ENCODE measurements at places on chromosomes 7 and 10.

DNA sequence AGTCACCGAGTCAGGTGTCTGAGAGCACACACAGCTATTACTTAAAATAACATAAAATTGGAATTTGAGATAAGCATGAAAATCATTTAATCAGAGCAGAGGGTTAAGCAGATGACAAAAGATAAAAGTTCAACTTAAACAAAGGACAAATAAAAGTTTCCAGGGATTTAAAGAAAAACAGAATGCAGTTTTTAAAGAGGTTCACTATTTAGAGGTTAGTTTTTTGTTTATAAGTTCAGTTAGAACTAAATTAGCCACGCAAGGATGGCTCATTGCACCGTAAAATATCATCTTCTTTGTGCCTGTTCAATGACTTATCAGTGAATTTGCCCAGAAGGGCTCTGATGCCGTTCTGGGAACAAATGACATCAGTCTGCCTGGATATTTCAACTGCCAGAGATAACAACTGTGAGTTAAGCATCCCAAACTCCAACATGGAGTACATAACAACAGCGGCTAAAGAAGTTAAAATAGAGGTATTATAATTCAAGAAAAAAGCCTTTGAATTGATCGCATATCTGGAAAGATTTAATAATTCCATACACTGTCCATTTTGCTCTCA lies 107.8 kb downstream of the ANK3 start:
- DNase-seq = no peak

- no peak for DNase-seq
Observed at GRCh38 chr10:133162178-133162909, 2.3 kb downstream of the KNDC1 start.

GRCh38 chr10:8306685-8307364 lies 252.3 kb downstream of the GATA3 start:
- no peak for DNase-seq

- no peak for DNase-seq
Observed at GRCh38 chr10:106224676-106225075, 939.8 kb downstream of the SORCS1 start.

DNA sequence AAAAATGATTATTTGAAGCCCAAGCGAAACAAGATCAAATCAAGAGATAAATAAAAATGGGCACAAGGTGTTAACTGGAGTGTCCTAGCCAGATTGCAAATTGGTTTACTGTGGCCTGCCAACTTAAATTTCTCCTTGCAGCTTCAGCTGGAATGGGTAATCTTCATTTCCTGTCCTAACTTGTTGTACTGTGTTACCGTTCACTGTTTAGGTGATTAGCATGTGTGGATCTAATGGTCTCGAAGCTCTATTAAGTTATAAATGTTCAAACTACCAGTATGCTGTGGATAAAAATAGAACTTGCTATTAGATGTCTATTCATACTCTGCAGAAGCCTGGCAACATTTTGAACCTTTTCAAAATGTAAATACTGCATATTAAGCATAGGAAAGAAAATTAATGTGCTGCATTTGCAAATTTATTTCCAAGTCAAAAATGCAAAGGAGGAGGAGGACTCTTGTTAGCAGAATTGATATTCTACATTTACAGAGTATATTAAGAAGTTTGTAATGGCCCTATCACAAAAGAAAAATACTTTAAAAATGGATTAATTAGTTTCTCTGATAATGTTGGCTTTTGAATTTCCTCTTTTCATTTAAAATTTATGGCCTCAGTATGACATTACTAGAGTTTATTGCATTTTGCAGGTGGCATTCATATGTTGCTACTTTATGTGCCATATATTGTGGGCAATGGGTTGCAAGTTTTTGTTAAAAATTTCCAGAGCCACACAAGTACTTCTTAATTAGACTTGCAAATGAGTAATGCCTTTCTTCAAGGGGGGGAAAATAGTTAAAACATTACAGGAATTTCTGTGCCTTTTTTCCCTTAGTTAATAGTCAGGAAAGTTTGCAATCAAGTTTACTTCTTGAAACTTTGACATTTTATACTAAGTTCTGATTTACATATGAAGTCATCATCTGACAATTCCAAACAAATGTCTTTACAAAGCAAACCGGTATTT lies 92.1 kb downstream of the CABCOCO1 start:
- DNase-seq = no peak

- DNase-seq = no peak
Observed at GRCh38 chr7:117809958-117810357, 63.3 kb downstream of the CTTNBP2 start.

GRCh38 chr10:15898046-15898445 lies 37.7 kb upstream of the MINDY3 start:
- DNase-seq = no peak

GRCh38 chr10:61899997-61900828 lies 1.3 kb upstream of the ARID5B start:
- no peak for DNase-seq

DNA sequence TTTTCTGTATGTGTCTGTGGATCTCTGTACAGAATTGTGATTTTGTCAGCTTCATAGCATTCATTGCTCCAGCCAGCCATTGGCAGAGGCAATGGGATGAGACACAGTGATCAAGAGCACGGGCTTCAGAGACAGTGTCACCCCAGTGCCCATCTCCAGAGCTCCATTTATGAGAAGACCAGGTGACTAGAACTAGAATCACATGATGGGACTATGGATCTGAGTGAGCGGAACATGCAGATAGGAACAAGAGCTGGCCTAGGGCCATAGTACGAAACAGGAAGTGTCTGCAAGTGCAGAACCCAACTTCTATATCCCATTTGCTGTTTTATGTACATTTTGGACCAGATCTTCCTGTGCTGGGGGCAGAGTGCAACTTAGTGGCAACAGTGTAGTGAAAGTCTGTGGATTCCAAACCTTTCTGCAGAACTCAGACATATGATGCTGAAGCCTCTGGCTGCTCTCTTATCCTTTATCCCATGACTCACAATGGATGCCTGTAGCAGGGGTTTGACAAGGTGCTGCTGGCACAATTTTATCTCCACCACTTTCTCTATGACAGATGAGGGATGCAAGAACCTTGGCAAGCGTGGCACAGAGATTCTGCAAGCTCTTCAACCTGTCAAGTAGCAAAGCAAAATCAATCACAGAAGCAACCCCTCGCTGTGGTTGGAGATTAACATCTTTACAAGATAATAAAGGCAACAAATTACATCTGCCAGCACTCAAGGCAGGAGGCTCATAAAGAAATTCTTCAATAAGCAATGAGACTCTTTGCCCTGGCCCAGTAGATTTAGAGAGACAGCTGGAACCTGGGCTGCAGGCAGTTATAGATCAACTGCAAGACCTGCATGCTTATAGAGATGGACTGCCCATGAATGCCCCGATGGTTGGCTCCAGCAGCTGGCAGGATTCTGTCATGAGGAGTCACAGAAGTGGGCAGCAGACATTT lies 681.3 kb downstream of the TNS3 start:
- no peak for DNase-seq

DNA sequence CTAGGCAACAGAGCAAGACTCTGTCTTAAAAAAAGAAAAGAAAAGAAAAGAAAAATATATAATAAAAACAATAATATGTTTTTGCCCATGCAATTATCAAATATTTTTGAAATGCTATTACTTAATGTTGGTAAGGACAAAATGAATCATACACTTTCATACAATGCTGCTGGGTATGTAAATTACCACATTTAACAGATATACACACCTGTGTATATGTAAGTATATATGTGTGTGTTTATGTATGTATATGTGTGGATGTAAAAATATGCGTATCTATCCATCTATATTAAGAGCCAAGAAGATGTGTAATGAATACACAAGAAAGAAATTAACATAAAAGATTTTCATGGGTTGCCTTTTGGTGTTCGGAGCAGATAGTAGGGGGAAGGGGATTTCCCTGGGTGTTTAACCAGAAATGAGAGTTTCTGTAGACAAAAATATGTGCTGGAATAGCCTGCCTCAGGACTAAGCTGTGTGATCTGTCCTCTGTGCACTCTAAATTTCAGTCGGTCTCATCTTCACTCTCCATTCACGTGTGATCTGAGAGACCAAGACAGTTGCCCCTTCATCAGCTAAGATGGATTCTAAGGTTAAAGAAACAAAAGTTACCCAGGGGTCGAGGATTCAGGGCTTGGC lies 61.2 kb downstream of the PRKCQ start:
- no peak for DNase-seq

DNA sequence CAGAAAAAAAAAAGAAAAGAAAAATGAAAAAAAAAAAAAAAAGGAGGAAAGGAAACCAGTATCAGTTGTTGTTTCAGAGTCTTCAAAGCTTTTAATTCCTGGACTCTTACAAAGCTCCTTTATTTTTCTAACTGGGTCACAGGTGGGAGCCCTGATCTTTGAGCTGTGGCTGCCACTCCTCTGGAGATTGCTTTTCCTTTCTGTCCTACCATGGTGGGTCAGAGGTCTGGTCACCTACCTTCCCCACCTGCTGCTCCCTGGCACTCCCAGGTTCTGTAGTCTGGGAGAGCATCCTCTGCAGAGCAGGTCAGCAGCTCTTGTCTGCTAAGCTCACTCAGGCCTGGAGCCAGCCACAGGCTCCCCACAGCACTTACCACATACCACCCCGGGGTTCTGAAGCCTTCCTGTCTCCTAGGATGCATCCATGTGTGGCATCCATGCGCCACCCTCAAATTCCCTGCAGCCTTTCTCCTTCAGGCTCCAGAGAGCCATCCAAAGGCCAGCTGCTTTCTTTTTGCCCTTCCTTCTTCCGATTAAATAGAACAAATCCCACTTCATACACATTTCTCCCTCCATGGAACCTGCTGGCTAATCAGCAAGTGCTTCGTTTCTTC lies 73.2 kb upstream of the TPK1 start:
- DNase-seq = no peak

- no peak for DNase-seq
Observed at GRCh38 chr10:78218798-78219490, 185.3 kb downstream of the RPS24 start.

GRCh38 chr10:22816298-22816653 lies 101.9 kb upstream of the PIP4K2A start:
- DNase-seq = no peak

- DNase-seq = no peak
Observed at GRCh38 chr10:97188261-97188711, 2.5 kb upstream of the SLIT1 start.

DNA sequence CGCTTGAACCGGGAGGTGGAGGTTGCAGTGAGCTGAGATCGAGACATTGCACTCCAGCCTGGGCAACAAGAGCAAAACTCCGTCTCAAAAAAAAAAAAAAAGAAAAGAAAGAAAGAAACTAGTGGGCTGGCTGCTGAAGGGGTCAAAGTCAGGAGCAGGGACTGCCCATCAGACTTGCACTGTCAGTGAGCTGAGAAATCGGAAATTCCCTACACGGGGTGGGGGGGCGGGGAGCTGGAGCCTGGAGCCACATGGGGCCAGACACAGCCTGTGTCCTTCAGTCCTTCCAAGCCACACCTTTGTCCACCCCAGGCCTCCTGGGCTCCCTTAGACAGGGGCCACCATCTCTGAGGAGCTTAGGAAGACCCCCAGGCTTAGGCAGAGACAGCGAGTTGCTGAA lies 34.5 kb downstream of the SRRM3 start:
- no peak for DNase-seq

DNA sequence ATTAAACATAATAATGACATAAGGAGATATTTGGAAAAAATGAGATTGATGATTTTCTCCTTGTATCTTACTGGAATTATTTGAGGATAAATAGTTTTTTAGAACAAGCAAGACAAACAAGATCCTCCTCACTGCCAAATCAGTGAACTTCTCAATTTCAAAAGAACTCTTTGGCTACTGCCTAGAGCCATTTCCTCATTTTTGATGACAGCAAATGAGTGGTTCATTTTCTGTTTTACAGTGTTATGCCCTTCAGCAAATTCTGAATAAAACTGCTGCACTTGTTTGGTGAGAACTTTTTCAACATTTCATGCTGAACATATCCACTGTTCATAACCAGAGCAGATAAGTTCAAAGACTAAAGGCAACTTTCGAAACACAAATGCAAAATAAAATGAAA lies 42.5 kb upstream of the AHR start:
- DNase-seq = no peak

DNA sequence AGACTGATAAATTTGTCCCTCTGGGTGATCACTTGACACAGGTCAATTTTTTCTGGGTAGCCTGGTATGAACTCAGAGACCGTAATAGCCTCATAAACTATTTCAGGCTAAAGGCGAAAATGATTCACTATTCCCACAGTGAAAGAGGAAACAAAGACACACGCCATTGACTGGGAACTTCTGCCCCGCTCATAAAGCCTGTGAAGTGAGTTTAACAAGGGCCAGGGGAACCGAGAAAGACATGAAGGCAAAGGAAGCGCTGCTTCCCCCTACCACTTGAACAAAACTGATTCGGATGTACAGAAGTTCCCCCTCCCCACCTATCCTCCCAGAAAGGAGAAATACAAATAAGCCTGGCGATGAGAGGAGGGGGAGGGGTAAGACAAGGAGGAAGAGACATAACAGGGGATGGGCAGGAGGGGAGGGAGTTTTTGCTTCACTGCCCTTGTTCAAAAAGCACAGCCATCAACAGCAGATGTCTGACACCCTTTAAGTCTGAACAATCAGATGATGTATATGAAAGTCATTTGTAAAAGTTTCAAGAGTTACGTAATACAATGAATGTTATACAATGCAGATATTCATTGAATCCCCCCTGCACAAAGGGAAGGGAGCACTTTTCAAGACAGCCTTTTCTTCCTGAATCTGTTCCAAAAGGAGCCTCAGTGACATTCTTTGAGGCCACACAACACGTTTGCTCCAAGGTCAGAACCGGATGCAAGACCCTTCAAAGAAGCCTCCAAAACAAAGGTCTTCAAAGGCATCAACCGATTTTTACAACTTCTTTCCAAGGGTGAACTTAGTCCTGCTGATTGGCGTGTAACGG lies 734 bp downstream of the ABCB4 start:
- DNase-seq = no peak

- DNase-seq = no peak
Observed at GRCh38 chr10:54837479-54837878, 36.4 kb upstream of the PCDH15 start.
